ENCODE measurements at places on chromosomes 4 and X.
A peak's percentile ranks its signal among the peaks of the same experiment; 100 is the strongest.

DNA sequence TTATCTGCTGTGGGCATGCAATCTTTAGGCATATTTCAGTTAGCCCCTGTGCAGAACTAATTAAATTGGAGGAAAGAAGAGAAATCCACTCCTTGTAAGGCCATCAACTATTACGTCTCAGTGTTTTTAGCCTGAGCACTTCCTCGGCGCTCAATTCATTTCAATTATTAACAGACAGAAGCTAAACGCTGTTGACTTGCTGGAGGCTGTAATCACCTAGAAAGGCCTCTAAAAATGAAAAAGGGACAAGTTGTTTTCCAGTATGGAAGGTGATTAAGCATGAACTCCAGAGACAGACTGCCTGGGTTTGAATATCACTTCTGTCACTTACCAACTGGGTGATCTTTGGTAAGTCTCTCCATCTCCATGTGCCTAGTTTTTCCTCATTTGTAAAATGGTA is 59.6 kb downstream of the LEF1 start:
- DNase-seq = no peak

GRCh38 chrX:15435836-15436619 is 51.8 kb upstream of the VEGFD start:
- DNase-seq = no peak

GRCh38 chrX:85114776-85115175 is 111.1 kb downstream of the APOOL start:
- DNase-seq = no peak

DNA sequence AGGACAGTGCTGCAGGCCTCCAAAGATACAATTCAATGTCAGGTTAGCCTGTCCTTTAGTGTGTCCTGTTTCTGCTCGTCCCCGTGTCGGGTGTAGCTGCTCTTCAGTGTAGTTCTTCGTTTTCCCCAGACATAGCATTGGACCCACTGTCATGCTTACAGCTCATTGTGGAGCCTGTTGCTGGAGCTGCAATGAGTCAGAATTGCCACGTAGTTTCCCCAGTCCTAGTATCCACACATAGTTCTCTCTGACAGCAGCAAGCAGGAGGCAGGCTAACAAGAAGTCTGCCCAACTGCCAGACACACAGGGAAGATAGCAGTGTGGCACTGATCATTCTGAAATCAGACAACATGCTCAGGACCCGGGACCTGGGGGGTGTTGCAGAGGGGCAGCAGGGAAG is 49.2 kb downstream of the MOSPD2 start:
- DNase-seq = no peak

DNA sequence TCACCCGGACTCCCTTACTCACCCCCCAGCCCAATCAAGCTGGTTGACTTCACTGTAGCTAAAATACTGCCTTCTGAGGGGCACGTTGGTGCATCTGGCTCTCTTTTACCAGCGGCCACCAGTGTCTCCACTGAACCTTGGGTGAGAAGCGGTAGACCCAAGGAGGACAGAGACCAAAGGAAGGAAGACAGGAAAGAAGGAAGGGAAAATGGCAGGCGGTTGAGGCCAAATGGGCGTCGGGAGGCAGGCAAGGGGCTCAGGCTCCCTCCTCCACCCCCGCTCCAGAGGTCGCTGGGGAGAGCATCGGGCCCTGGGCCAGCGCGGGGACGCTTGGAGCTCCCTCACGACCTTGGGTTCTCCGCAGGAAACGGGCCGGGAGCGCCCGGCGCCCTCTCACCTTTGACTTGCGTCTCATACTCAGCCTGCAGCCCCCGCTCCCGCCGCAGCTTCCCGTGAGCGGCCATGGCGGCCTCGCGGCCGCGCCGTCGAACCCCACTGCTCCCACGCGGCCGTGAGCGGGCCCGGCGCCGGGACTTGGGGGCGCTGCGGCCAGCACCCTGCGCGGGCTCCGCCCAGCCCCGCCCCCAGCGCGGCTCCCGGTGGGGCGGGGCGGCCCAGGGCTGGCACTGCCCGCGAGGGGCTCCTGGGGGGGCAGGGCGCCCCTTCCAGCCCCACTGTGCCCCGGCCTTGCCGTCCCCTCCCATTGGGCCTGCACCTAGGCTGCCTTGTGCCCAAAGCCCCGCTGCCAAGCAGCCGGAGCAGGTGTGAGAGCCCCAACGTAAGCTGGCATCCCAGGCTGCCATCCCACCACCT is at the start of gene ARHGAP4:
ARHGAP4 (minus strand) TSS at position 526 of the 813 bp plus-strand sequence; CDS start at position 464, 62 bp downstream.
- peak; percentile 19 for DNase-seq

- DNase-seq = no peak
These were observed 383.5 kb upstream of the INTU start for GRCh38 chr4:127249066-127249766.

DNA sequence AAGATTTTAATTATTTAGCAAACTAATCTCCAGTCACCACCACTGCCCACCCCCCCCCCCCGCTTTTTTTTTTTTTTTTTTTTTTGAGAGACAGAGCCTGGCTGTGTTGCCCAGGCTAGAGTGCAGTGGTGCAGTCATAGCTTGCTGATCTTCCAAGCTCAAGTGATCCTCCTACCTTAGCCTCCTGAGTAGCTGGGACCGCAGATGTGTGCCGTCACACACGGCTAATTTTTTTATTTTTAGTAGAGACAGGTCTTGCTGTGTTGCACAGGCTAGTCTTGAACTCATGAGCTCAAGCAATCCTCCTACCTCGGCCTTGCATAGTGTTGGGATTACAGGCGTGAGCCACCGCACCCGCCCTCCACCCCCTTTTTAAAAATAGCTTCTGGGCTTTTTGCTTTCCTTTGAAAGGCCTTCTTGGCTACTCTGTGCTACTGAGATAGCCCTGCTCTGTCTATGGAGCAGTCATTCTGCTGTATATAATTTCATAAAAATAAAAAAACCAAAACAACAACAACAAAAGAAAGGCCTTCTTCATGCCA is 18.7 kb downstream of the TXLNG start:
- no peak for DNase-seq

Measured in stimulated activated CD4-positive, alpha-beta T cell treated with anti-CD3 and anti-CD28 coated beads, Interleukin-2, amount 100 ng/mL, for 4 hours (primary cell).